ENCODE measurements at places on chromosomes 13 and 19.
A peak's percentile ranks its signal among the peaks of the same experiment; 100 is the strongest.

GRCh38 chr13:28558567-28558966, 63.6 kb upstream of the FLT1 start:
- DNase-seq = no peak

DNA sequence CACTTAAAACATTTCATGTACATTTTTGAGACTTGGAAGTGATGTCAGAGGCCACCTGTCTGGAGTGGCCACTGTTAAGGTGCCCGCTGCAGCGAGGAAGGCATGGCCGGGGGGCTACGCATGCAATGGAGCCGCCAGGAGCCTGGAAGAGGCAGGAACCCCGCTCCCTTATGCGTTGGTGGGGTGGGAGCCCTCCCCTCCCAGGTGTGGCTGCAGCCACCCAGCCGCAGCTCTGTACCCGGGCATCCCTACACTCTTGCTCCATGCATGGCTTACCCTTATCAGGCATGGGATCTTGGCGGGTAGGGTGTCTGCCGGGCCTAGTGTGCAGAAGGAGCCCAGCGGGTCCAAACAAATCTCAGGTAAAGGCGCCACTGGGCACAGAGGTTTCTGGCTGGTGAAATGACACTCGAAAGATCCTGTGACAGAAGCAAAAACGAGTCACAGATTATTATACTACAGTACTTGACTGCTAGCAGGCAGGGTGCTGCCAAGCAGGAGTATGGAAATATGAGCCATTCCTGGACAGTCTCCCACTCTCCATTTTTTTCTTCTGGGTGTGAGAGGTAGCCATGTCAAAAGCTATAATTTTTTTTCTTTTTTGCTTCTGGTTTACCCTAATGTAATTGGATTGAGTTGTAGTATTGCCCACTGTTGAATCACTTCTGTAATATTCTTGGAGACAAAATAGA, 1606.3 kb upstream of the MIR17HG start:
- DNase-seq = no peak

DNA sequence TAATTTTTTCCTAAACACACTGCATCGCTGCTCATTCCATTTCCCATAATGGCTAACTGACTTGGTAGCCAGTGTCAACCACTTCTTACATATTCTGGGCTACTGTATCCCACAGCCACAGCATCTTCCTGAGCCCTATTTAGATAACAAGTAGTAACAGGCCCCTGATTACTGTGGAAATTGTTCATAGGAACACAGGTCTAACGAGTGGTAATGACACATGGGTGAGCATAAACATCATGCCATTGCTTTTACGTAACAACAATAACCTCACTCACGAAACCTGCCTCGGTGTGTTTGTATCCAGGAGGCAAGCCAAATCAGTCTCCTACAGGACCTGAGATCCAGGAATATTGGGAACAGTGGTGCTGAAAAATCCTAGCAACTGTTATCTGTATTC, 438.6 kb downstream of the KLF5 start:
- DNase-seq = no peak

DNA sequence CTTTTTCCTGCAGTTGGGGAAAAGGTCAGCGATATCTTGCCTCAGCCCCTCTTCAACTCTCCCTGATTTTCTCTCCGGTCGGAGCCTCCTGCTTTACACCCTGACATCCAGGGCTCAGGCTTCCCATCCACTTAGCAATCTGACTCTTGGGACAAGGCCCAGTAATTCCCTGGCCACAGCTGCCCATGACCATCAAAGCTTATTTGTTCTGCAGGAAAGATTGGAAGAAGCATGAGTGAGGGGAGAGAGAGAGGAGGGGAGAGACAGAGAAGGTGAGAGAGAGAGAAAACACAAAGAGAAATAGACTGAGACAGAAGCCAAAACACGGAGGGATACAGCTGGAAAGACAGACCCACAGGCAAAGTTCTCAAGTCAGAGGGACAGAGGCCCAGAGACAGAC, 13.7 kb downstream of the SYT3 start:
- DNase-seq = no peak

DNA sequence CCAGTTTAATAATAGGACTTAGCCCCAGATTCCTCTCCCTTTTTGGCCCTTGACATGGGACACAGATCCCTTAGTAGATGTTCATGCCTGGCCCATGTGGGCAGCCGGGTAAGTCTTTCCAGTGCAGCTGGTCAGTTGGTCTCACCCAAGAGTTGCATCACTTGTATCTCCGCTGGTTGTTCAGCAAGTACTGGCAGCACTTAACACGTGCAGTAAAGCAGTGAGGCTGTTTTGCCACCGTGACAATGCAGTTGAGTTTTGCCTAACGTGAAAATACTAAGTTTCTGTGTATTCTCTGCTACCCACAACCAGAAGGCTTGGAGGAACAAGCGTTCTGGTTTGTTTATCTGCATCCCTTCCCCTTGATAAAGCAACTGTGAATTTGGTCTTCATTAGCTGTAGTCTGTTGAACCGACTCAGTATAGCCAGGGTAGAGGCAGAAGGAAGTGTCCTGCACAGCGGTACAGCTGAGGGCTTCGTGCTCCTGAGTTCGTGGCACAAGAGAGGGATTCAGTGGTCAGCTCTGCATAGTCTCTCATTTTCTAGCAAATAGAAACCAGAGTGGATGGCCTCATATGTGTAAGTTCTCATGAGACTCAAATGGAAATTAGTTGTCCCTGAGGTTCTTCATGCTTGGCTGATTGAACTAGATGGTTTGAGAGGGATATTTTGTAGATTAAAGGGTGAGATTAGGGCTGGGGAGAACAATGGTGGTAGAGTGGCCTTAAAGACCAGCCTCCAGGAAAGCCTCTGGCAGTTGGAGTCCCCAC, 50.3 kb downstream of the ARHGEF7 start:
- no peak for DNase-seq

DNA sequence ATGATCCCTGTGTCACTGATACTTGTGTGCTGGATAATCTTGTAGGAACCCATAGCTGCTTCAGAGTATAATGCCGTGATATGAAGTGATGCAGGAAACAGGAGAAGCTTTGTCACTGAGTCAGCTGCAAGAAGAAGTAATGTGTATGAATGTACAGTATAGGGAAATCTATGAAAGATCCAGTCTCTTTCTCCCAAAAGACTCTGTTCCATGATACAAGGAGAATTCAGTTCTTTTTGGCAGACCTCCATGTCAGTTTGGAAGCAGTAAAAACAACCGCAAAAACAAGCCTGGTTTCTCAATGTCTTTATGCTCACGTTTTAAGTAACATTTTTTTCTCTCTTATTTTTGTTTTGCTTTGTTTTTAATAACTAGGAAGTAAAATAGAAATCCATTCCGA, 33.9 kb downstream of the PCDH17 start:
- DNase-seq = no peak

GRCh38 chr13:40113643-40114304, 458.3 kb downstream of the COG6 start:
- no peak for DNase-seq

- peak; percentile 53 for DNase-seq
Observed at GRCh38 chr19:33796164-33796875, at the start of gene KCTD15. TSS of gene KCTD15 (plus strand) at chr19:33796870. CDS start at chr19:33800455, 3,585 bp downstream.

- no peak for DNase-seq
Observed at GRCh38 chr13:107864543-107865317, 350.6 kb downstream of the LIG4 start.

GRCh38 chr13:32660227-32660626, 74.0 kb downstream of the PDS5B start:
- no peak for DNase-seq

DNA sequence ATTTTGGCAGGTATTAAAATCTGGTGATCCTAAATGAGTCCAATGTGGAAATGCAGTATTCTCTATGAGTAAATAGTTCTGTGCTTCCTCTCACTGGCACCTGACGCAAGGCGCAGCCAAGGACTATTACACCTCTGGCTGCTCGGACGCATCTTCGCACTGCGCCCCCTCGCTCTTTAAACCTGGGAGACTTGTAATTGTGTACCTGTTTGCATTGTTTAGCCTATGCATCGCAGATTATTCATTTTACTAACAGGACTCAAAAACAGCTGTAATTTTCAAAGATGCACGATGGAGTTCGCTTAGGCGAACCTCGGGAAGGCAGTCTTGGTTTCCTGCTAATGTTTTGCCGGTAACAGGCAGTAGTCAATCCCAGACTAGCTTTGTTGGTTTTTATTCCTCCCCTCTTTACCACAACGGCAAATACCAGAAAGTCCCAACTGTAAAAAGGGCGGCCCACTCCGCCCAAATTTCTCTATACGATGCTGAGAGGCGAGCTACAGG, 113.2 kb downstream of the KCNRG start:
- DNase-seq = no peak

GRCh38 chr13:60099631-60100420, 63.9 kb downstream of the DIAPH3 start:
- DNase-seq = no peak

DNA sequence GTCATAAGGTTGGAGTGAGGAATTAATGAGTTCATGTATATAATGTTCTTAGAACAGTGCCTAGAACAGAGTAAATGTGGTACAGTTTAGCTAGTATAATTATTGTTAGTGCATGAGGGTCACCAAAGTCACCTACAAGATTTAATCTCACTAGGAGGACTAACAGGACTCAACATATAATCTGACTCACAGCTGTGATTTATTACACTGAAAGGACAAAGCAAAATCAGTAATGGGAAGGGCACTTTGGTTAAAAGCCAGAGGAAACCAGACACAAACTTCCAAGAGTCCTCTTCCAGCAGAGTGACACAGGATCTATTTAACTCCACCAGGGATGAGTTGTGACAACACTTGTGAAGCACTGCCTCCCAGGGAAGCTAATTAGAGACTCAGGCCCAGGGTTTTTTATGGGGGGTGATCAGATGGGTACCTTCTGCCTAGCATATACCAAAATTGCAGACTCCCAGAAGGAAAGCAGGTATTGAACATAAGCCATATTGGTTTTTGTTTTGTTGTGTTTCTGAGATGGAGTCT, 341.2 kb upstream of the DACH1 start:
- DNase-seq = no peak

DNA sequence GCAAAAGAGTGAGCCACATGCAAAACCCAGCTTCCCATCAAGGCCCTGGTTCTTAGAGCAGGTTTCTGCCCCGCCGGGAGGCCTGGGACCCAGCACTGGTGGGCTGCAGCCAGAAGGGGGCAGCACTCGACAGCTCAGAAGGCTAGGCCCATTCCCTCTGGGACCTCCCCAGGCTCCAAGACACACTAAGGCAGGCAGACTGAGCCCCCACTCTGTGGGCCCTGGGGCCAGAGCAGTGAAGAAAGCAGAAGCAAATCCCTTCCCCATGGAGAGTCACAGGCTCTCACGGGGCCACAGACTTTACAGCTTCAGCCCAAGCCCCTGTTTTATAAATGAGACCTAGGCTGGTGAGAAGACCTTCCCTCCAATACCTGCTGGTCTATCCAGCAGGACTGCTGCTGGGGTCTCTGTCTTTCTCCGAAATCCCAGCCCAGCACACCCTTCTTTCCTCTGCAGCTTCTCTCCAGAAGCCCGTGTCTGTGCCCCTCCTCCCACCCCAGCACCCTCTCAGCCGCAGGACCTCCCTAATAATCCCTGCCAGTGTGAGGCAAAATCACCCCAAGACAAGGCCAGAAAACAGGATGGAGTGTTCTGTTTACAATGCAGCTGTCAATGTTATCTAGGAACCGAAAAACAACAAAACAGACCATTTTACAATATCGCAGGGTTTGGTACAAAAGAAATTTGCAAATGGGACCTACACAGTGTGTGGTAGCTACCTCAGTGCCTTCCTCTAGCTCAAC, 109.3 kb downstream of the ABCC4 start:
- DNase-seq = peak; percentile 76

GRCh38 chr19:38273499-38273898, 9.1 kb downstream of the SPINT2 start:
- DNase-seq = no peak

- DNase-seq = no peak
Observed at GRCh38 chr19:28065026-28065425, 1147.9 kb downstream of the UQCRFS1 start.

DNA sequence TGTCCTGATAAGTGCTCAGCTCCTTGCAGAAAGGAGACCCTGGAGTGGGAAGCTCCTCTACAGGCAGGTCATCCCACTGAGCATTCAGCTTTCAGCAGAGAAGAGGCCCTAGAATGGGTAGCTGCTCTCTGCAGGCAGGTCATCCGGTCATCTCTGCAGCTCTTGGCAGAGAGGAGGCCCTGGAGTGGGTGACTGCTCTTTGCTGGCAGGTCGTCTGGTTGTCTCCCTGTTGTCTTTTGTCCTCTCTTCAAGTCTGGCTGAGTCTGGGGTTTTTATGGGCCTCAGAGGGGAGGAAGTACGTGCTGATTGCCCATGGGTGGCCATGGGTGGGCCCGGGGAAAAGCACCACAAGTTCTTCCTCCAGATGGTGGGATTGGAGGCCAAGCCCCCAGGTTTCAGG, 250.3 kb upstream of the EDNRB start:
- no peak for DNase-seq

DNA sequence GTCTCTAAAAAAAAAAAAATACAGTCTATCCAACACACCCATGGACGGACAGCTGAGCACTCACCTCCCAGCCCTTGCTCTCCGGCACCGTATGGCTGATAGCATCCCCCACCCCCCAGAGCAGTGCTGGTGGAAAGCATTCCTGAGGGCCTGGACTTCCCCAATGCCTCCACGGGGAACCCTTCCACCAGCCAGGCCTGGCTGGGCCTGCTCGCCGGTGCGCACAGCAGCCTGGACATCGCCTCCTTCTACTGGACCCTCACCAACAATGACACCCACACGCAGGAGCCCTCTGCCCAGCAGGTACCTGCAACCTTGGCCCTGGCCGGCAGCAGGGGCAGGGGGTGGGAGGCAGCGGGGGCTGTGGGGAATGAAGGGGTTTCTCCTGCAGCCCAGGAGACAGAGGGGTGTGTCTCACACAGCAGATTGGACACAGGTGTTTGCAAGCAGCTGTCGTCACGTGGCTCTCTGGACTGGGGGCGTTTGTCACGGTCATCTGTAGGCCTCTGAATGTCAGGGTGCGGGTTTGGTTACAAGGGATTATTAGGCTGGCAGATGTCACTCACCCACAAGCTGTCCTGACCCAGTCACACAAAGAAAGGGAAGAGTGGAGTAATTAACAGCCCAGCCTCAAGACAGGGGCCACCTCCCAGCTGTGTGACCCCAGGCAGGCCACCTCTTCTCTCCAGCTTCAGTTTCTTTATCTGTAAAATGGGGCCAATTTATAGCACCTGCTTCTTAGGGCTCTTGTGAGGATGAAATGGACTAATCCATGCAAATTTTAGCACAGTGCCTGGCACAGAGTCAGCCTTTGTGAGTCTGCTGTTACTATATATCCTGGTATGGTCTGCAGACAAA, 19.3 kb downstream of the PLD3 start:
- DNase-seq = no peak

DNA sequence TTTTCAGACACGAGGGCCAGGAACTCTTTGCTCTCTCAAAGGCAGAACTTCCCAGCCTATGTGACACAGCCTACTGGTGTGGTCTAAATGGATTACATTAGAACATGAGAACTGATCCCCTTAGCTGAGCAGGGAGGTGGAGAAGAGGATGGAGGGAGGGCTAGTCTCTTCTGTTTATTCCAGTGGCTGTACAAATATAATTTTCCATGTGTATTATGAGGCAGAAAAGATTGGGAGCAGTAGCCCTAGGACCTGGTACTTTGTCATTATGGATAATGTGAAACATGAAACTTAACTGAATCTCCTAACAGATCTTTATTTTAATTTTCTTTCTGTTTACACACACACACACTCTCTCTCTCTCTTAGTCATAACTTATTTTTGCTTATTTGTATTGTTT, 82.1 kb downstream of the WDFY2 start:
- DNase-seq = no peak

- no peak for DNase-seq
Observed at GRCh38 chr13:109781384-109782065, 4.9 kb downstream of the IRS2 start.

GRCh38 chr13:26184791-26185250, 37.3 kb downstream of the RNF6 start:
- DNase-seq = peak; percentile 69
